ENCODE measurements at places on chromosomes 3 and 15.

- DNase-seq, result no peak
Observed at GRCh38 chr15:48674876-48675275, 29.4 kb upstream of the FBN1 start.

- no peak for DNase-seq
Observed at GRCh38 chr15:51077221-51078153, 17.2 kb downstream of the TNFAIP8L3 start.

DNA sequence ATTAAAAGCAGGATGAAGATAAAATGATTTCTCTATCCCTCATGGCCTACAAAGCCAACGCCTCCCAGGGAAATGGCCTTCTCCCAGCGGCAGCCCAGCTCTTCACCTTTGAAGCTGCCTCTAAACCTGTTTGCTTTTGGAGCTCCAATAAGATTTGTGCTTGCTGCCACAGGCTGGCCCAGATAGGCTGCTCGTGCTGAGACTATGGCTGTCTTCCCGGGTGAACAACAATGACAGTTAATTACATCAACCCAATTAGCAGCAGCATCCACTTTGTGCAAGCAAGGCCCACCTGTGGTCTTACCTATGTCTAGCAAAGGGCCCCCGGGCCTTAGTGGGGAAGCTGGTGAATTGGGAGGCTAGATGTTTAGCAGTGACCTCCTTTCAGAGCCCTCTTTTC, 179.6 kb downstream of the P3H2 start:
- DNase-seq, result peak; percentile 78

DNA sequence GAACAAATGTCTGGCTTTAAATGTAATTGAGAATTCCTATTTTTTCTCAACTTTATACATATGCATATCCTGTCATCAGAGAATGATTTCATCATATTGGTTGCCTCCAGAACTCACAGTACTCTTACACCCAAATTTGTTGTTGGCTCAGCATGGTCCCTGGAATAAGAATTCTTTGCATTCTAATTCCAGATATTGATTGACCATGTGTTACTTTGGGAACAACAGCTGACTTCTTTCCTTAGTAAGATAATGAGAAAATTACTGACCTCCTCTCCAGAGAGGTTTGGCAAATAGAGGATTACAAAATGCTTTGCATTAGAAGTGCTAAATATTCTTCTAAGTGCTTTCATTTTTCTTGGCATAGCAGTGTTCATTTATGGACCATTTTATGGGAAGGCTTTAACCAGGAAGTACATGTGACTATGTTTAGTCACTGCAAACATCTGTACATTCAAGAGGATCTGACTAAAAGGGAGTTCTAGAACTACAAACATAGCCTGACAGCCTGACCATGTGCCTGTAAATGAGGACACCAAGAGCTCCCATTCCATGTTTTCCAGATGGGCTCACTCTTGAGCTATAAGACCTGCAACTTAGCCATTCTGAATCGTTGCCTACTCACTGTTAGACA, 391.6 kb upstream of the DPPA4 start:
- no peak for DNase-seq

- DNase-seq, result no peak
Observed at GRCh38 chr15:29968895-29969561, 113.7 kb upstream of the GOLGA8J start.

GRCh38 chr3:64578797-64579196, 109.0 kb downstream of the ADAMTS9 start:
- no peak for DNase-seq

DNA sequence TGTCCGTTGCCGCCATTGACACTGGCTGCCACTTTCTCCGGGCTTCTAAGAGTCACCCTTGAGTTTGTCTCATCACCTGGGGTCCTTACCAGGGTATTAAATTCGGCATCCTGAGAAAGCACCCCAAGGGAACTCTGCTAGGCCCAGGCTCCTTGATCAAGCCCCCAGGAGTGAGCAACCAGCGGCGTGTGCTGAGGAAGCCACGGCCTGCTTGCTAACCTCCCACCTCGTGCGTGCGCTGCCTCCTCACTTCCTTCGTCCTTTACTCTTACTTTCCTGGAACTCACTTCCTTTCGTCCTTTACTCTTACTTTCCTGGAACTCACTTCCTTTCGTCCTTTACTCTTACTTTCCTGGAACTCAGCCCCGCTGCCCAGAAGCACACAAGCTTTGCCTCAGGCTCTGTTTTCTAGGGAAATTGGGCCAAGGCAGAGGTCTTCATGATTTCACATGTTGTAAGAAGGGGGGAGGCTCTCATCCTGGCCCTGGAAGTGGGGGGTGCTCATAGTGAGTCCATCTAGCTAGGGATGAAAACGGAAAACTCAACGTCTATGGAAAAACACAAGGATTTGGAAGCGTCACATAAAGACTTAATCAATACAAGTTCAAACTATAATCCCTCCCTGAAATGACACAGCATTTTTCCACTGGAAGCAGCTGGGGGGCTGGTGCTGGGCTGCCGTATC, 36.7 kb upstream of the BDH1 start:
- no peak for DNase-seq

DNA sequence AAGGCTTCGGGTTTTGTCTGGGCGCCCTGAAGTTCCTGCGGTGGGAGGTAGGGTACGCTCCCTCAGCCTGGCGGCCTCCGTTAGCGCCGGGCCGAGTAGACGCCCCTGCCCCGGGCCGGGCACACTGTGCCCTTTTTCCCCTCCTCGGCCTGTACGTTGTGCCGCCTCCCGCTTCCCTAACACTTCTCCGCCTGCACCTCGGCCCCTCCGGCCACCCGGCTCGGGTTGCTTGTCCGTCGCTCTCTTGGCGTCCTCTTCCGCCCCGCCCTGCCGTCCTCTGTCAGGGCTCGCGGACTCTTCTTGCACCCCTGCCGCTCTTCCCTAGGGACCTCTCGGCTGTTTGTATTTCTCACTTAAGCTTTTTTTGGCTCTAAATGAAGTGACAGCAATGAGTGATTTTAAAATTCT, 384 bp downstream of the KNL1 start:
- no peak for DNase-seq

- DNase-seq, result no peak
Observed at GRCh38 chr15:51185213-51186159, 90.8 kb upstream of the TNFAIP8L3 start.

- no peak for DNase-seq
Observed at GRCh38 chr3:170419557-170420087, 954 bp downstream of the CLDN11 start.

GRCh38 chr3:187264021-187264420, 27.5 kb downstream of the MASP1 start:
- DNase-seq, result no peak

GRCh38 chr3:6229778-6230410, 631.0 kb upstream of the GRM7 start:
- DNase-seq, result no peak

GRCh38 chr3:126654571-126655383, at the start of gene TXNRD3:
Gene TXNRD3 (minus strand): TSS chr3:126655124.
- DNase-seq, result peak; percentile 44

DNA sequence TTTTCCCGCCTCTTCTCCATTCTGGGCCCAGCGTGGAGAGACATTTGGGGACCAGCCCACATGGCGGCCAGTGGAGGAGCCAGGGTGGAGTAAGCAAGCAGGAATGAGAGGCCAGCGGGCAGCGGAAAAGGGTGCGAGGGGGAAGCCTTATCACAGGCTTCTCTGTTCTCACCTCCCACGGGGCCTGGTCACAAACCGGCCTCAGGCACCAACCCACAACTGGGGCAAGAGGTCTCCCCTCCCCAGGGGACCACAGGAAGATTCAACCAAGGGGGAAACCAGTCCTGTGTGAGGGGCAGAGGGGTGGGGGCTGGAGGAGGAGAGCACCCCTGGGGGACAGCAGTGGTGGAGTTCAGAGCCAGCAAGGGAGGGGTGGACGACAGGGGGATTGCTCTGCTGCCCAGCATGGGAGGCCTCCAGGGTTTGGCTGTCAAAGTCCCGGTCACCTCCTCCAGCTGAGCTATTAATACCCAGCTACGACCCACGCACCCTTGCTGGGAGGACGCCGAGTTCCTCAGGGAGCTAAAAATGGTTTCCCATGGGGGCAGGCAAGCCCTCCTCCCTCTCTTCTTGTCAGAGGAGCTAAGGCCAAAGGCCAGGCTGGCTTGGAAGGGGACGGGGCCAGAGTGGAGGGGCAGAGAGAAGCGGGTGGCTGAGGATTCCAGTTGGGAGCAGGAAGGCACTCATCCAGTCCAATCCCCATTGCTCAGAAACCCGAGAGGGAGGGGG, 23.8 kb upstream of the RPL29 start:
- DNase-seq, result no peak

GRCh38 chr15:73955326-73955725, 29.1 kb downstream of the LOXL1 start:
- no peak for DNase-seq

GRCh38 chr15:94237903-94238302, 6.5 kb downstream of the MCTP2 start:
- no peak for DNase-seq

- no peak for DNase-seq
Observed at GRCh38 chr3:88997260-88997659, 110.2 kb upstream of the EPHA3 start.

- DNase-seq, result no peak
Observed at GRCh38 chr3:12149029-12149428, 9.7 kb downstream of the TIMP4 start.

DNA sequence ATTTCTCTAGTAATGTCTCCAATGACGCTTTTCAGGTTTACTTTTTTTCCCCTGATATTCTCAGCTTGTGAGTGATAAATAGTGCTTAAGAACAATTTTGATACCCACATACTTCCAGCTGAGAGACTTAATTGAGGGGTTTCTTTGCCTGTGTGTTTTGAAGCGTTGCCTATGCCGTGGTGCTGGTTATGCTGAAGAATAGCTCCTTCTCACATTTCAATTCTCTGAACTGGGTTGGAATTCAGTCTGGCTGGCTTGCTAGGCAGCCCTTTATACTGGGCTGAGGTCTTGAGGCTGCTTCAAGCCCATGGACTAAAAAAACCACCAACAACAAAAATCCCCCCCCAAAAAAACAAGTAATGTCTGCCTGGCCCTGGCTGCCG, 87.4 kb downstream of the CHST2 start:
- no peak for DNase-seq

GRCh38 chr15:59438625-59439290, 772 bp downstream of the FAM81A start:
- no peak for DNase-seq

- DNase-seq, result no peak
Observed at GRCh38 chr3:73706771-73707170, 82.0 kb upstream of the PDZRN3 start.

GRCh38 chr3:144843099-144843498, 871.5 kb downstream of the DIPK2A start:
- no peak for DNase-seq

GRCh38 chr15:29840054-29840453, 17.8 kb upstream of the TJP1 start:
- no peak for DNase-seq

- DNase-seq, result no peak
Observed at GRCh38 chr3:107523289-107523538, 452 bp downstream of the BBX start.

Measured in NCI-H1436 treated with DMSO at 0.1 percent for 48 hours (cell line).